ENCODE measurements at places on chromosomes 3 and 15.
A peak's percentile ranks its signal among the peaks of the same experiment; 100 is the strongest.

DNA sequence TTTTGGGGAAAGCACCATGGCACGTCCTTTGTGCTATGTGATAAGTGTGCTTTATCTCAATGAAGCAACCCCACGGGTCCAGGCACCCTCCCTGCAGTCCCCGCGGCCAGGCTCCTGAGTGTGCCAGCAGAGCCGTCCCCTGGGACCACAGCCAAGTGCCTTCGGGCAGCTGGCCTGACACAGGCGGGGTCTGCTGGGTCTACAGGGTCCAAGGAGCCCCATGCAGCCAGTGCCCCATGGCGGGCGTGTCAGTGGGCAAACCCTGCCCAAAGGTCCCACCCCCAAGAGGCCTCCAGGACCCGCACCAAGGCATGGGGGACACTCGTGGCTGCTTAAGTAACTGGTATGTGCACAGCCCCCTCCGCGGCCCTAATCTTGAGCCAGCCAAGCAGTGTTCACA is 35.3 kb downstream of the KLHL25 start:
- peak; percentile 72 for DNase-seq

- DNase-seq: no peak
These were observed 198.5 kb upstream of the GADL1 start for GRCh38 chr3:31092748-31093589.

DNA sequence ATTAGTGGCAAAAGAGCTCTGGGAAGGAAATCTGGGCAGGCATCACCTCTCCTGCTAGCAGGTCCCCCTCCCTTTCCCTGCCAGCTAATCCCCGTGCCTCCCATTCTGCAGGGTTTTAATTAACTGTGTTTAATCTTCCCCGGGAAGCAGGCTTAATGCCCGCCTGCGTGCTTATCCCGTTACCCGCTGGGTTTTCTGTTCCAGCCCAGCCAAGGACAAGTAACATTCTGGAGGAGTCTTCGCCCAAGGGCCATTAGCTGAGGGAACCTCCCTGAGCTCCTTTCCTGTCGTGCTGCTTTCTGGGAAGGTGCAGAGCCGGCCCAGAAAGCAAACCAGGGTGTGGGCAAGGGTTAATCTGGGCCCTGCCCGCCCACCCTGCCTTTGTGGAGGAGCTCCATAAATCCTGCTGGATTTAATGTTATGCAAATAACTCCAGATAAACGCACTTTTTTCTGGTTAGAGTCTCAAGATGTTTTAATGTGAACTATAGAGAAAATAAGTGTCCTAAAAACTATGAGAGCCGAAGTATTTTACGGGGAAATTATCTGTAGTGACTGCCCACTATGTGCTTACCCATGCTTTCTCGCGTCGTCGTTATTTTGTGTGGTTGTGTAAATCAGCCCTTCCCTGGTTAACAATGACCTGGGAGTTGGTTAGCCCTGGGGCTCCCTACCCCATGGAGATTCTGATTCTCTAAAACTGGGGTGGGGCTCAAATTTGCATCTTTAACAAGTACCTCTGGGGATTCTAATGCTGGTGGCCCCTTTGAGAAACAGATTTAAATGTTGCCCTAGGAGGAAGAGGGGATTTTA is 25.9 kb downstream of the TRIM71 start:
- no peak for DNase-seq

DNA sequence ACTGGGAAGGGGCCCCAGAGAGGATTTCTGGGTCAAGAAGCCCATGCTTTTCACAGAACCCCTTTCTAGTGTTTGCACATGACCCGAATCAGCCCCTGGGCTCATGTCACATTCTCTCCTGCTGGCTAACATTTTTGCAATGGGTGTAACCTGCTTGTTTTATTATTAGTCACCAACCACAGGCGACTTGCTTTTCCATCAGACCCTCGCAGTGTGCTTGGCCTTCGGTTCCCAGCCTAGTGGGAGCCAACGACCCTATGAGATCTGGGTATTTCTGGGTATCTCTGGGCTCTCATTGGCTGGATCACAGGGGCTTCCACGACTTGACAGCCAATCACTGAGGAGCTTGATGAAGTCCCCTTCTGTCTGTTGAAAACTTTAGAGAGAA is 11.0 kb upstream of the FBLN2 start:
- no peak for DNase-seq

DNA sequence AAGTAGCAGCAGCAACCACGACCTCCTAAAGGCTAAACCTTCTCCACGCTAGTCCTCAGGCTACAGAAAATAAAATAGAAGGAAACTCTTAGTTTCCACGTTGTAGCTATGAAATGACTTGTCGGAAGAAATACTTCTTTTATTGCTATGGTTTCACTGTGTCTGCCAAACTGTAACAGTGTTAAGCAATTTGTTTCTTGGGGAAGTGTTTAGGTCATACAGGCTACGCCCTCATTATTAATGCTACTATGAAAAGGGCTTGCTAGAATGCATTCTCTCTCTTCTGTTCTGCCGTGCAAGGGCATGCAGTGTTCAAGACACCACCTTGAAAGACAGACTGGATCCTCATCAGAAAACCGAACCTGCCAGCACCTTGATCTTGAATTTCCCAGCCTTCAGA is 462.7 kb downstream of the PLOD2 start:
- DNase-seq: no peak

Measured in thyroid gland (tissue), 4 donors.